Right renal pelvis (tissue), 4 donors: ENCODE measurements at places on chromosomes 6 and 20. TPM values are rescaled to one million over a fixed set of nuclear protein-coding genes. Genes with fewer than 3 reads are reported as not detected.

DNA sequence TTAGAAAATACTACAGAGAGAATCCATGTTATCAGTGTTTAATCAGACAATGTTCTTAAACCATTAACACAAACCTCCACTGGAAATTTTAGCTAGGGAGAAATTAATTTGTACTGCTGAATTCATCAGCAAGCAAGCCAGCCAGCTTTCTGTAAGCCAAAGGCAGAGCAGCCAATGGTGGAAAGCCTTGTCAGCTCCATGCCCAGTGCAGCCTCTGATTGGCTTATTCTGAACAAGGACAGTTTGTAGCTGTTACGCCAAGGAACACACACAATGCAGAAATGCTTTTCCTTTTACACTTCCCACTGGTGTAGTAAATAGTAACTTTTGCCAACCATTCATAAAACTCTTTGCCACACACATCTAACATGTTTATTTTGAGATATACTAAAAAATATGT, 265.0 kb downstream of the TENT5A start:
- DNase-seq, result no peak

DNA sequence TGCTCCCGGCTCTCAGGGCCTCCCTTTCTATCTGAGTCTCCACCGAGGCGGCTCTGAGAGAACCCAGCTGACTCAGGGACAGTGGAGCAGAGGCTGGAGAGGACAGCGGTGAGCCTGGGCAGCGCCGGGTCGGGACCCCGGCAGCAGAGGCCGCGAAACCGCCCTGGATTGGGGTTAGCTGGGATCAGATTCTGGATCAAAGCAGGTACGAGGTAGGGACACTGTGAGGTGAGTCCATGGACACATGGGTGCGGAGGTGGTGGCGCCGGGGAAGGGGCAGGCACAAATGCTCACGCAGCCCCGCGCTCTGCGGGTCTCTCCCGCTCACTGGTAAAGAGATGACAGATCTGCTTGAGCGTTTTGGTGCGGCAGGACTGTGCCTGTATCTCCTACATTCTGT, 146.4 kb upstream of the GGTLC1 start:
- no peak for DNase-seq

DNA sequence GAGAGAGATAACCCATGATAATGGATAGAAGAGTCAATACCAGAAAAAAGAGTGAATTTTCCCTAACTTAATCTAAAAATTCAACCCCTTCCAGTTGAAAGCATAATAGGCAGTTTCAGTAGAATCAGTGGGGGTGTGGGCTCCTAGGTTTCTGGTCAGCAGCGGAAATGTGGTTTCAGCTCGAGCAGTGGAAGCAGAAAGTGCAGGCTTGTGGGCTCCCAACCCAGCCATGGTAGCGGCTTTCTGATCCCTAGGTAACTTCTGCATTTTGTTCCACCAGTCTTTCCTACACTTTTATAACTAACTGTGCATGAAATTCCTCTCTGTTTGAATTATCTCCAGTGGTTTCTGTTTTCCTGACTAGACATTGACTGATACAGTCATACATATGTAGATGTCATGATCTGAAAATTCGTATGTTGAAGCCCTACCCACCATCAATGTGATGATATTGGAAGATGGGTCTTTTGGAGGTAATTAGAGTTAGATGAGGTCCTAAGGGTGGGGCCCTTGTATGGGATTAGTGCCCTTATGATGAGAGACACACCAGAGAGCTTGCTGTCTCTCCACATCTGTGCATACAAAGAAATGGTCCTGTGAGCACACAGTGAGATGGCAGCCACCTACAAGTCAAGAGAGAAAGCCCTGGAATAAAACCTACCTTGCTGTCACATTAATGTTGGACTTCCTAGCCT, 6.5 kb upstream of the DDO start:
- DNase-seq, result no peak

GRCh38 chr20:24470746-24471582, 1.5 kb downstream of the SYNDIG1 start:
- DNase-seq, result no peak

- DNase-seq, result no peak
Measured at GRCh38 chr6:56793938-56794337, 151.2 kb upstream of the DST start.

DNA sequence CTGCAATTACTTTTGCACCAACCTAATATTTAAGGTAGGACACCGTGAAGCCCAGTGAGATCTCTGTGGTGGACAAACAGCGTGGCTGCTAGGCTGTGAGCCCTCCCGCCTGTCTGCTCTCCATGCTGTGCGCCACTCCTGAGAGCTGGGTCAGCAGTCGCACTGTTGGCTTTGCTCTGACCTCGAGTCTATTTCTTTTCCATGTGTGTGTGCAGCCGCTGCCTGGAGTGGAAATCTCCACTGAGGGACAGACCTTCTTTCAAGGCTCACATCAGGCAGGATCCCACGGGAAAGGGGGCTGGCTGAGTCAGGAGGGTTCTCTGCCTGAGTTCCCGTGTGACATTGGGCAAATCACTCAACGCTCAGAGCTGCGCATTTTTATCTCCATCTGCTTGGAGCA, 27.1 kb downstream of the RIPOR3 start:
- no peak for DNase-seq

- DNase-seq, result no peak
Measured at GRCh38 chr6:148193063-148193680, 149.5 kb upstream of the SASH1 start.

GRCh38 chr20:2005359-2005758, 11.5 kb upstream of the PDYN start:
- DNase-seq, result no peak

DNA sequence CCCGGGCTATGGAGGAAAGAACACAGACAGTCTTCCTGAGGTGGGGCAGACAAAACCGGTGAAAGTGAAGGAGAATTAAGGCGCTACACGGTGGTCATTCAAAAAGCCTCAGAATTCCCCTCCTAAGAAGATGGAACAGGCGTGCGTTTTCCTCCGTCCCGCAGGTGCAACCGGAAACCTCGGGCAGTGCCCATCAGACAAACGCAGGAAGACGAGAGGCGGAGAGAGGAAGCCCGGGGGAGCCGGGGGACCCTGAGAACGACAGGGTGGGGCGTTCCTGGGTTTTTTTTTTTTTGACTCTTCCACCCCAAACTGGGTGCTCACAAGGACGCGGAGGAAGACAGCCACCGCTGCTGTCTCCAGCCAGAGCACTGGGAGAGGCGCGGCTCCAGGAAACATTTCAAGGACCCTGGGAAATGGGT, 25.4 kb downstream of the TTLL2 start:
- DNase-seq, result no peak

- no peak for DNase-seq
Measured at GRCh38 chr6:167151648-167152047, 6.1 kb downstream of the GPR31 start.

GRCh38 chr6:45718871-45719270, 296.8 kb downstream of the CLIC5 start:
- DNase-seq, result no peak

GRCh38 chr6:75495011-75495410, 1.4 kb upstream of the FILIP1 start:
- DNase-seq, result no peak

PPIL6 gene
- 19.1 TPM for polyA plus RNA-seq

RGS19 gene
- 5.0 TPM for polyA plus RNA-seq

RNF217 gene
- 16.4 TPM for polyA plus RNA-seq

IL17F gene
- polyA plus RNA-seq, result 0.25 TPM

FERMT1 gene
- polyA plus RNA-seq, result 3.0 TPM

CST3 gene
- polyA plus RNA-seq, result 169 TPM
